Hematopoietic multipotent progenitor cell treated with erythropoietin and hydrocortisone succinate and interleukin-3 and kit ligand, for 15 days (in vitro differentiated cells): ENCODE measurements at places on chromosomes 2 and 18.

- DNase-seq, result no peak
These were observed 43.6 kb upstream of the PGAP1 start for GRCh38 chr2:196970099-196970498.

GRCh38 chr2:163255086-163255485 lies 416.5 kb upstream of the KCNH7 start:
- no peak for DNase-seq

DNA sequence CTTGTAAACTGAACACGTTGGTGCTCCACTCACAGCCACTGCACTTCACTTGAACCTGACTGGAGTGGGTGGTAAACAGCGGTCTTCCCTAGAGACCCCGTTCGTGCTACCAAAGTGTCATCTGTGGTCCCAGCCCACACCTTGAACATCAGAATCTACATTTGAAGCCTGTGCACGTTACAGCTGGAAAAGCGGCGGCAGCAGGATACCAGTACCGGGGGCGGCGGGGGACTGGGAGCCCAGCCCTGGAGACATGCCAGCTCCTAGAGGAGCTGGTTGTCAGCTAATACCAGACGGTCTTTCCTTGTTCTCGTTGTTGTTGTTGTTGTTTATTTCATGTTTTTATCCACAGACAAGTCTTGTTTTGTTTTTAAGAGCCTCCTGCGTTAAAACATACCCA lies 156.7 kb downstream of the WDSUB1 start:
- peak; percentile 50 for DNase-seq

DNA sequence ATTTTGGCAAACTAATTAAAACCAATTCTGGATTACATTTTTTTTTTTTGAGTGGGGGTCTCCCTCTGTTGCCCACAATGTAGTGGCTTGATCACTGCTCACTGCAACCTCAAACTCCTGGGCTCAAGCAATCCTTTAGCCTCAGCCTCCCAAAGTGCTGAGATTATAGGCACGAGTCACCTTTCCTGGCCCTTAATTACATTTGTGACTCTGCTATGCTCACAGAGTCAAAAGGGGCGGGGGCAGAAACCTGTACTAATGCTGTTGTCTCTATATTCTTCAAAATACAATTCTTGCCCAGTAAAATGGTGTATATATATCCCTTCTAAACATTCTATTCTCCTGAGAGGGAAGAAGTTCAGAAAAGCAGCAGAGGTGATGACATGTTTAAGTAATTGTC lies 23.2 kb downstream of the PRKD3 start:
- DNase-seq, result no peak

DNA sequence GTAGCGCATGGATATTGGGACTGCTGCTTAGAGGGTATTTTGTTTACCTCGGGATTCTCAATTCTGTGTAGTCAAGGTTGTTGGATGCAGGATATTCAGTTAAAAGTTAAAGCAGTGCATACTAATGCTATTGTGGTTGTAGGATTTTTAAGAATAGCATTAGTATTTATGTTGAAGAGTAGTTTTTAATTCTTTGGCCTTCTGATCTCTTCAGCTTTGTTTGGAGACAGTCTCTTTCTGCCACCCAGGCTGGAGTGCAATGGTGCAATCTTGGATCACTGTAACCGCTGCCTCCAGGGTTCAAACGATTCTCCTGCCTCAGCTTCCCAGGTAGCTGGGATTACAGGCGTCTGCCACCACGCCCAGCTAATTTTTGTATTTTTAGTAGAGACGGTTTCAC lies 1.5 kb downstream of the RHBDD1 start:
- DNase-seq, result peak; percentile 50

DNA sequence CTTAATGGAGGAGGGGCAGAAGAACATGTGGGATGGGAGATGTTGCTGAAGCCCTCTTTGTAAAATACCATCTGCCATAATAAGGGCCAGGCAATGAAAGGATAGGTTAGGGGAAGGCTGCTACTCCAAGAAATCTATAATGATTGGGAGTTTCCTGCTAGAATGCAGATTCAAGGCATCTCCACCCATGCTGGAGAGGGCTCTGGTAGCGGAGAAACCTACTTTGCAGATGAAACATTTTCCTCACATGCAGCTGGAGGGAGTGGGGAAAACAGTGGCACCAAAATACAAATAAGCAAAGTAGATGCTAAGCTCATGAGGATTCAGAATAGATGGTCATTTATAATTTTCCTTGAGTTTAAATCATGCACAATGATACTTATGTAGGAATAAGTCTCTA lies 82.3 kb upstream of the GCFC2 start:
- DNase-seq, result no peak
